NCI-H1048 (cell line): ENCODE measurements at places on chromosomes 16 and 17.

DNA sequence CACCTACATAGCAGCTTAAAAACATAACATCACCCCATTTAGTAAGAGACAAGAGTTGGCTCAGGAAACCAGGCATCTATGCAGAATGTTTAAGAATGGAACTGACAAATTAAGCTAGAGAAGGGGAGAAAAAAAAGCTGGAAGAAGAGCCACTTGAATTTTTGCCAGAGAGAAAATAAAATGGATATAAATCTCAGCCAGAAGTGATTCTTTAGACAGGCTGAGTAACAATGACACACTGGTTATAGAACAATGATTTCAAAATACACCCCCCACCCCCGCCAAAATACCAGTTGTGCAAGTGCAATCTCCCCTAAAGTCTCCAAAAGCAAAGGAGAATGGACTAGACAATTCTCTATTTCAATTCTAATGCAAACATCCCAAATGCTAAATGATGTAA, 22.4 kb downstream of the LSM12 start:
- DNase-seq: no peak

DNA sequence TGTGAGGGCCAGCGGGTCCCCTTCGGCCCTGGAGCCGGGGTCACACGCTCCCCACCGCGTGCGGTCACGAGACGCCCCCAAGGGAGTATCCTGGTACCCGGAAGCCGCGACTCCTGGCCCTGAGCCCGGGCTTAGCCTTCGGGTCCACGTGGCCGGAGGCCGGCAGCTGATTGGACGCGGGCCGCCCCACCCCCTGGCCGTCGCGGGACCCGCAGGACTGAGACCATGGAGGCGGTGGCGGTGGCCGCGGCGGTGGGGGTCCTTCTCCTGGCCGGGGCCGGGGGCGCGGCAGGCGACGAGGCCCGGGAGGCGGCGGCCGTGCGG, at the start of gene NAGLU:
NAGLU (plus strand) TSS at position 194 of the 324 bp plus-strand sequence; CDS start at position 226, 32 bp downstream.
- DNase-seq: peak; percentile 75

DNA sequence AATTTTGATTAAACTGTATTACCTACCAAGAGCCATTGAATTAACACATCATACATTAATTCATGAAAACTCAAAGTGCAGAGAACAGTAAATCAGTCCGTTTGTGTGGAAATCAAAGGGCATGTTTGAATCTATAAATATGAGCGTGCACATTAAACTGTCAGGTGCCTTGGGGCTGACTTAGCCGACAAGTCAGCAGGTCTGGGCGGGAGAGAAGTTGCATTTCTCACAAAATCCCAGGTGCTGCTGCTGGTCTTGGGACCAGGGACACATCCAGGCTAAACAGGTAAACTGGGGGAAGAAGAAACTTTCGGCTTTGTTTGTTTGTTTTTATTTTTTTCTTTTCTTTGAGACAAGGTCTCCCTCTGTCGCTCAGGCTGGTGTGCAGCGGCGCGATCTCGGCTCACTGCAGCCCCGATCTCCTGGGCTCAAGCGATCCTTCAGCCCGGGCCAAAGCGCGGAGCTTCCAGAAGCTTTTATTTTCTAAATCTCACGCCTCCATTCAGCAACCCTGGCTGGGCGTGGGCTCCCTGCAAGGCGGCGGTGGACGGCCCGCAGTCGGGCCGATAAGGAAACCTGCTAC, 213.9 kb downstream of the MRTFB start:
- no peak for DNase-seq

- no peak for DNase-seq
Observed at GRCh38 chr16:86363057-86363490, 147.3 kb upstream of the FOXF1 start.

DNA sequence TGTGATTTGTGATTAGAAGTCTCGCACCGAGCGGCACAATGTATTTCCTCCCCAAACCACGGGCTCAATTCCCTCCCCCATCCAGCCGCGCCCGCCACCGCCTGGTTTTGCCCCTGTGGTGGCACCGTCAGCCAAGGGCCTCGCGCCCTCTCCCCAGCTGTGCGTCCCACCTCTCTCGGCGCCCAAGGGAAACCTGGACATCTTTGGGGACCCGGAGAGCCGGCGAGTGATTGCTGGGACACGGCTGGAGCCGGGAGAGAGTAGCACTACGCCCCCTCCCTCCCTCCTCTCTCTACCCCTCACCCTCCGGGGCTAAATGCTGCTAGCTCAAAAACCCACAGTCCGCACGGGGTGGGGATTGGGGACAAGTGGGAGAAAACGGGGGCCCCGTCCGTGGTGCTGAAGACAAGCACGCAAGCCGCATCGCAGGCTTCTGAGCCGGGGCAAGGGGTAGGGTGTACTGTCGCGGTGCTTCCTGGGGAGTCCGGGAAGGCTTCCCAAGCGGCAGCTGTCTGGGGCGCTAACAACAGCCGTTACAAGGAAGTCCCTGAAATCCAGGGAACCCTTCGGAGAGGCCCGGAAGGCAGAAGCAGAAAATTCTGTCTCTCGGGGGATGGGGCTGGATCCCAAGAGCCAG, 1.4 kb downstream of the CBLN1 start:
- DNase-seq: no peak

- no peak for DNase-seq
Observed at GRCh38 chr16:1791943-1792812, 1.3 kb downstream of the IGFALS start.

- DNase-seq: no peak
Observed at GRCh38 chr17:43151880-43152456, 19.0 kb upstream of the NBR1 start.

GRCh38 chr16:1094601-1095449, 1.2 kb downstream of the C1QTNF8 start:
- no peak for DNase-seq

GRCh38 chr16:16146380-16147315, 76.6 kb downstream of the ABCC6 start:
- no peak for DNase-seq

DNA sequence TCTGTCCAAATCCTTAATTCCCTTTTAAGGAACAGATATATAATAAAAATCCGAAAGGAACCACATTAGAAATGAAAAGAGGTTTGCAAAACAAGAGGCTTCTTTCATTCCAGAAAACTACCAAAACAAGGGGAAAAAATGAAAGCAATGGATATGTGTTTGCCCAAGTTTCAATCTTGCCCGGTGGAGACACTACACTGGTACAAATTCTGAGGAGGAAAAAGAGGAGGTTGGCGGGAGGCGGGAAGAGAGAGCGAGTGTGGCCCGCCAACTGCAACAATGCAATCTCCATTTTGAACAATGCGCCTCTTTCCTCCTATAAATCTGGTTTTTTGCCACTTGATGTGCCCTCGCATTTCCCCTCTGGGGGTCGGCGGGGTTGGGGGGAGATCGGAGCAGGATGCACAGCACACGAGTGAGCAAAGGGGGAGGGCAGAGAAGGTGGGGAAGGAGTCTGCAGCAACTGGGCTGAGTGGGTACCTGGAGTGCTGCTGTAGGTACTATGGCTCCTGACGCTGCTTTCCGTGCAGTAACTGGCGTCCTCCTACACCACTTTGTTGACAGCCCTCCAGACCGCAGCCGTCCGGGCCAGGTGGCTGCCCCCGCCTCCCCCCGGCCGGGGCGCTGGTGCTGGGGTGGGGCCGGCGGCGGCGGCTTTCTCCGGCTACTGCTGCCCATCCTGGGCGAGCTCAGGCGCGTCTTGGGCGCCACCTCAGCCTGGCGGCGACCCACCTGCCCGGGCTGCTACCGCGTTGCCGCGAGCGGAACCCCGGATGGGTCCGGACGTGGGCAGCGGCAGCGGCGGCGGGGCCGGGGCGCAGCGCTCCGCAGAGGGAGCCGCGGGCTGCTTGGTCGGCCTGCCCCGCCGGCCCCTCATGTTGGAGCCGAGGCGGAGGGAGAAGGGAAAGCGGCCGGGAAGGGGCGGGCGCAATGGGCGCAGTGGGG, 93.8 kb upstream of the PLEKHM1 start:
- DNase-seq: no peak

DNA sequence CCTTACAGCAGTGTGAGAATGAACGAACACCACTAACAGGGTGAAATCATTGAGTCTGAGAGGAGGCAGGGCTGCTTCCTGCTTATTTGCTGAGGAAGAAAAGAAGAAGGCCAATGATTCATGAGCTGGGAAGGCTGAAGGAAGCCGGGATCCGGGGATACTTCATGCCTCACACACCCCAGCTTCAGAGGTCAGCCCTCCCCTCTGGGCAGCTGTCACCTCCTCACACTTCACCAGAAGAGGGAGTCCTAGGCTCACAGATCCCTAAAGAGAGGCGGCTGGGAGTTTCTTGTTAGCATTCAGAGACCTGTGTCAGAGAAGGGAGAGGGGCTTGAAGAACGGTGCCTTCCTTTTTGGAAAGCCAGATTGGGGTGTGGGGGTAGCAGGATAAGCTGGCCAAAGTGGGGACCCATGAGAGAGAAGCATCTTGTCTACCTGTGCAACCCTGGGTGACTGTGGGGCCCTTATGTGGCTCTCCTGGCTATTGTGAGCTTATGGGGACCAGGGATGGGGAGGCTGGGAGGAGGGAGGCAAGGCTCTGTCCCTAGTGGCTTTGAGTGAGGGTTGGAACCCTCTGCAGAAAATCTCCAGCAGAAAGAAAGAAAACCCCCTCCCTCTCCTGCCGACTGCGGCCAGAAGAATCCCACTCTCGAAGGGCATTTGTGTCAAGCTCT, 94.6 kb downstream of the RGS9 start:
- DNase-seq: no peak

DNA sequence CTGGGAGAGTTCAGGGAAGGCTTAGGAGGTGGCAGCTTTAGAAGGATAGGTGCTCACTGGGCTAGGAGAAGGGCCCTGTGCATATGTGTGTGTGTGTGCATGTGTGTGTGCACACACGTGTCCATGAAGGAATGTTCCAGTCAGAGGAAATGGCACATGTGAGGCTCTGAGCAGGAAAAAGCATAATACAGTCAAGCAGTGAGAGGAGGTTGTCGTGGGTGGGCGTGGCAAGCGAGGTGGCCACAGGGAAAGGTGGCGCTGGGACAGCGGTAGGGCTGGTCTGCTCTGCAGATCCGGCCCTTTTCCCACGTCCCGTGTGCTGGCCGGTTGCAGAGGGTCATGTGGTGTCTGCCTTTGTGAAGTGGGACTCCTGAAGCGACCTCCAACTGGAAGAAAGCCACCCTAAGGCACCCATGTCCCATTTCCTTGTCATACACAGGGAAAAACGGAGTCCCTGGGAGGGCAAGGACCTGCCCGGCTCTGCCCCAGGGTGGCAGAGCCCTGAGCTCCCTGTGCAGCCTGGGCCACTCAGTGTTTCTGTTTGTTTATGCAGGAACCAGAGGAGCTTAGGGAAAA, 40.1 kb downstream of the NT5M start:
- DNase-seq: no peak

- DNase-seq: no peak
Observed at GRCh38 chr16:81711657-81712319, 67.3 kb upstream of the PLCG2 start.

- no peak for DNase-seq
Observed at GRCh38 chr16:8642146-8642545, 20.6 kb downstream of the METTL22 start.

- DNase-seq: no peak
Observed at GRCh38 chr16:65668064-65668595, 546.3 kb upstream of the CDH11 start.

DNA sequence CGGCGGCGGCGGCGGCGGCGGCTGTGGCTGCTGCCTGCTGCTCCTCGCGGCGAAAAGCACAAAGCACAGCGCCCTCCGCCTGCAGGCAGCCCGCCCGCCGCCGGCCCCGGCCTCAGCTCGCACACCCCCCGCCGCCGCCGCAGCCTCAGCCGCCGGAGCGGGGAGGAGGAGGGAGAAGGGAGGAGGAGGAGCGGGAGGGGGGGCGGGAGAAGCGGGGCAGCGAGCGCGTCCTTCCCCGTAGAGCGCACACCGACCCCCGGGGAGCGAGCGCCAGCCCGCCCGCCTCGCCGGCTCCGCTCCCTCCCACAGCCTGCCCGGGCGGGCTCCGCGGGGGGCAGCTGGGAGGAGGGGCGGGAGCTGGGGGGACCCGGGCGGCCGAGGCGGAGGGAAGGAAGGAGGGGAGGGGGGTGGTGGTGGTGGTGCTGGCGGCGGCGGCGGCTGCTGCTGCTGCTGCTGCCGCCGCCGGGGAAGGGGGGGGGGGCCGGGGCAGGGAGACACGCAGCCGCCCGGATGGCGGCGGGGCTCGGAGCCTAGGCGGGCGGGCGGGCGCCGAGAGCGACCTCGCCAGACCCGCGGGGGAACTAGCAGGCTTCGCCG, at the start of gene UBTF:
UBTF (minus strand) TSS at position 60 of the 597 bp plus-strand sequence. CDS start 1,446 bp downstream, outside the sequence.
- no peak for DNase-seq

- DNase-seq: no peak
Observed at GRCh38 chr16:81204798-81205680, 33.5 kb upstream of the BCO1 start.

- DNase-seq: no peak
Observed at GRCh38 chr17:17843096-17843495, 6.3 kb upstream of the SREBF1 start.

- no peak for DNase-seq
Observed at GRCh38 chr17:61599608-61600007, 8.6 kb upstream of the NACA2 start.

DNA sequence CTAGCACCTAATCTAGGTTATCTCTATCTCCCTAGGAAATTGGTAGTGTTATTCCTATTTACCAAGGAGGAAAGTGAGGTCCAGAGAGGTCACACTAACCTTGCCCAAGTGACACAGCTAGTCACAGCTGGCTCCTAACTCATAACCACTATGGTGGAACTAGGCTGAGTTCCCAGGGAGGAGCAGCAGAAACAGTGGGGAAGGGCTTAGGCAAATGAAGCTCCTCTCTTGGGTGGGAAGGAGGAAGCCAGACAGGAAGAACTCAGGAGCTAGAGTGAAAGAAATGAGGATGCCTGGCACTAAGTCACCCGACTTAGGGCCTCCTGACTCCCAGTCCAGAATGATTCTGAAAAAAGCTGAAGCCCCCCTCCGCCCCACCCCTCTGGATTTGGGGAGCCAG, 34.5 kb downstream of the PSME3IP1 start:
- DNase-seq: no peak

GRCh38 chr17:10327640-10328039, 45.2 kb downstream of the MYH13 start:
- peak; percentile 81 for DNase-seq

DNA sequence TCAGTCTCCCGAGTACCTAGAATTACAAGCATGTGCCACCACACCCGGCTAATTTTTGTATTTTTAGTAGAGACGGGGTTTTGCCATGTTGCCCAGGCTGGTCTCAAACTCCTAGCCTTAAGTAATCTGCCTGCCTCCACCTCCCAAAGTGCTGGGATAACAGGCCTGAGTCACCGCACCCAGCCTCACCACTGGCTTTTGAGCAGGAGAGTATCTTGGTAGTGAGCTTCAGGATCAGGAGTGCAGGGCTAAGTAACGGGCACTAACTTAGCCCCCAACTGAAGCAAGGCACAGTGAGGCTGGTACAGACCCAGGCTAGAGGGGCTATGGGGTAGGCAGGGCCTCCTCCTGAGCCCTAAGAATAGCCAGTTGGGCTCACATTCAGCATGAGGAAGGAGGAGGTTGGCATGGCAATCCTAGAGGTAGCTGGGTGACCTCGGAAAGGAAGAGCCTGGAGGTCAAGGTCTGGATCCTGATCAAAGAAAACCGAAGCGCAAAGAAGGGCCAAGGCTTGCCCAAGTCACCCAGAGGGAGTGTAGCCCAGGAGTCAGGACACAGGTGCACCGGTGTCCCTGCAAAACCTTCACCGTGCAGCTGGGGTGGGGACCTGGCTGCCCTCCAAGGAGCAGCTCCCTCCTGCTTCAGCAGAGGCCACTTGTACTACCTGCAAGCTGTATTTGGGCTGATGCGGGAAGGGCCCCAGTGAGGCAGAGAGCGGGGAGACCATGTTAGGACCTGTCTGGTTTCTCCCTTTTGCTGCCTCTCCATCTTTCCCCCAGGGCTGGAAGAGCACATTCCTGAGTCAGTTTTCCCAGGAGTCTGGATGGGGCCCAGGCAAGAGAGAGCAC, 1.3 kb upstream of the ADGRG5 start:
- DNase-seq: no peak

GRCh38 chr17:48392857-48393256, 37.2 kb downstream of the SKAP1 start:
- DNase-seq: no peak

GRCh38 chr17:33640629-33641028, 347.5 kb upstream of the ASIC2 start:
- no peak for DNase-seq
